Thyroid gland (tissue), 4 donors: ENCODE measurements at places on chromosomes 1 and 21. TPM values are rescaled to one million over a fixed set of nuclear protein-coding genes. Genes with fewer than 3 reads are reported as not detected.

DNA sequence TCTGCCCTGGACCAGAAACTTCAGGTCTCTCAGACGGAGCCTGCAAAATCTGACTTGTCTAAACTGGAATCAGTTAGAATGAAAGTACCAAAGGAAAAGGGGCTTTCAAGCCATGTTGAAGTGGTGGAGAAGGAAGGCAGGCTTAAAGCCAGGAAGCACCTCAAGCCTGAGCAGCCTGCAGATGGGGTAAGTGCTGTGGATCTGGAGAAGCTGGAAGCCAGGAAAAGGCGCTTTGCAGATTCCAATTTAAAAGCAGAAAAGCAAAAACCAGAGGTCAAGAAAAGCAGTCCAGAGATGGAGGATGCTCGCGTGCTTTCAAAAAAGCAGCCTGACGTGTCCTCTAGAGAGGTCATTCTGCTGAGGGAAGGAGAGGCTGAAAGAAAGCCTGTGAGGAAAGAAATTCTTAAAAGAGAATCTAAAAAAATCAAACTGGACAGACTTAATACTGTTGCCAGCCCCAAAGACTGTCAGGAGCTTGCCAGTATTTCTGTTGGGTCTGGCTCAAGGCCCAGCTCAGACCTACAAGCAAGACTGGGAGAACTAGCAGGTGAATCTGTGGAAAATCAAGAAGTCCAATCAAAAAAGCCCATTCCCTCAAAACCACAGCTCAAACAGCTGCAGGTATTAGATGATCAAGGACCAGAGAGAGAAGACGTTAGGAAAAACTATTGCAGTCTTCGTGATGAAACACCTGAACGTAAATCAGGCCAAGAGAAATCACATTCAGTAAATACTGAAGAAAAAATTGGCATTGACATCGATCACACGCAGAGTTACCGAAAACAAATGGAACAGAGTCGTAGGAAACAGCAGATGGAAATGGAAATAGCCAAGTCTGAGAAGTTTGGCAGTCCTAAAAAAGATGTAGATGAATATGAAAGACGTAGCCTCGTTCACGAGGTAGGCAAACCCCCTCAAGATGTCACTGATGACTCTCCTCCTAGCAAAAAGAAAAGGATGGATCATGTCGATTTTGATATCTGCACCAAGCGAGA is 46.6 kb downstream of the ZBTB17 start:
- H3K27me3 ChIP-seq = no peaks in the 10 kb centered on the region
- H3K4me3 ChIP-seq = no peak overlapping the region
- H3K4me1 ChIP-seq = peaks cover 5% of the 10 kb centered on the region
- H3K27ac ChIP-seq = no peak overlapping the region

DNA sequence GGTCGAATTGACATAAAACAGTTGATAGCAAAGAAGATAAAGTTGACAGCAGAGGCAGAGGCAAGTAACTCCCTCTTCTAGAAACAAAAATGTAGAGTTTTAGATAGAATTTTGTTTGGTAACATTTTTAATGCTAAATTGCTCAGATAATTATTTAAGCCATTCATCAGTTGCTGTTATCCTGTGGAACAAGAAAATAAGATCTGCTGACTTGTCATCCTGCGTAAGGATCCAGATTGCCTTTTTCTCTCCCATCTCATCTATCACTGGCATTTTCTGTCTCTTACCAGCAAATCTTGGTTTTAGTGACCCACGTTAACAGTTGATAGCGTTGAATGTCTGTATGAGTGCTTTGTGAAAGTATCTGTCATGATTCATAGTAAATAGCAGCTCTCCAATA is 29.8 kb downstream of the SOAT1 start:
- H3K36me3 ChIP-seq = no peaks in the 10 kb centered on the region
- H3K27ac ChIP-seq = no peak overlapping the region
- no peaks in the 10 kb centered on the region for H3K4me1 ChIP-seq
- DNase-seq = no peak

GRCh38 chr1:246157516-246157915 is 349.6 kb downstream of the SMYD3 start:
- H3K36me3 ChIP-seq = no peaks in the 10 kb centered on the region
- H3K27ac ChIP-seq = no peak overlapping the region
- no peaks in the 10 kb centered on the region for H3K27me3 ChIP-seq
- peaks cover 44% of the 10 kb centered on the region for H3K4me1 ChIP-seq

DNA sequence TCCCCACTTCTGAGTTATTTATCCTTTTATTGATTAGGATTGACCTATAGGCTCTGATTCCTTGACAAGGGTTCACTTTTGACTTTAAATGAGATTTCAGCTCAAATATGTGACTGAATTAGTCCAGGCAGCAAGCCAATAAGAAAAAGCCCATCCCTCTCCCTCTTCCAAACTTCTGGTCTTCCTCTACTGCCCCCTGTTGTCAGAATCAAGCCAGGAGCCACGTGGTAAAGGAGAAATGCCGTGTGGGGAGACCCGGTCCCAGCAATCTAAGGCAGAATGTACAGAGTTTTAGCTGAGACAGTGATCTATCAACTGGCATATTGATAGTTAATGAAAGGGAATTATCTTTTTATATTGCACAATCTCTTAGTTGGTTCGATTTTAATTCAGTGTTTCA is 5.2 kb downstream of the ADAMTS5 start:
- no peaks in the 10 kb centered on the region for H3K36me3 ChIP-seq
- no peak overlapping the region for H3K27ac ChIP-seq
- DNase-seq = peak; percentile 56
- no peaks in the 10 kb centered on the region for H3K27me3 ChIP-seq

GRCh38 chr1:1419813-1420653 is 1.0 kb downstream of the ANKRD65 start:
- peak; percentile 17 for DNase-seq
- H3K27me3 ChIP-seq = no peaks in the 10 kb centered on the region
- no peaks in the 10 kb centered on the region for H3K36me3 ChIP-seq
- H3K4me3 ChIP-seq = no peak overlapping the region
- no peak overlapping the region for H3K27ac ChIP-seq

The GLRX2 gene
- 4.5 TPM for total RNA-seq

- no peaks in the 10 kb centered on the region for H3K36me3 ChIP-seq
- no peak overlapping the region for H3K4me3 ChIP-seq
- H3K27me3 ChIP-seq = no peaks in the 10 kb centered on the region
- DNase-seq = no peak
- H3K4me1 ChIP-seq = no peaks in the 10 kb centered on the region
These were observed 380.4 kb downstream of the NPHP4 start for GRCh38 chr1:5611851-5612250.
